HuH-7.5 (cell line): ENCODE measurements at places on chromosomes 5 and 9.

DNA sequence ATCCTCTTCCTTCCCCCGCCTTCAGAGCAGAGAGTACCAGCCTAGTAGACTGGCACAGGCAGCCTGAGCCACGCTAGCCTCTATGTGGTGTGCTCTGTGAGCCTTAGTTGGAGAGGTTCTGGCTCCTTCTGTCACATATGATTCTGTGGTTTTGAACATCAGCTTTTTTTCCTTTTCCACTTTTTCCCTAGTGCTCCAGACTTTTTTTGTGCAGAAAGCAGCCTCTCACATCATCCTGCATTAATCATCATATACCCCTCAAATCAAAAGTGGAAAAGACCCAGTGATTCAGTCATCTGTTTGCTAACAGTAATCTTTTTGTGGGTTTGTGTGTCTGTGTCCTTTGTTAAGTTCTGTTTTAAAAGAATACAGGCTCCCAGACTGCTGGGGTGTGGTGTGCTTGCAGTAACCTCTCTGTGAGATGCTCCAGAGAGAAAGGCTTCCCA, 663.9 kb upstream of the RGMB start:
- no peak for DNase-seq

DNA sequence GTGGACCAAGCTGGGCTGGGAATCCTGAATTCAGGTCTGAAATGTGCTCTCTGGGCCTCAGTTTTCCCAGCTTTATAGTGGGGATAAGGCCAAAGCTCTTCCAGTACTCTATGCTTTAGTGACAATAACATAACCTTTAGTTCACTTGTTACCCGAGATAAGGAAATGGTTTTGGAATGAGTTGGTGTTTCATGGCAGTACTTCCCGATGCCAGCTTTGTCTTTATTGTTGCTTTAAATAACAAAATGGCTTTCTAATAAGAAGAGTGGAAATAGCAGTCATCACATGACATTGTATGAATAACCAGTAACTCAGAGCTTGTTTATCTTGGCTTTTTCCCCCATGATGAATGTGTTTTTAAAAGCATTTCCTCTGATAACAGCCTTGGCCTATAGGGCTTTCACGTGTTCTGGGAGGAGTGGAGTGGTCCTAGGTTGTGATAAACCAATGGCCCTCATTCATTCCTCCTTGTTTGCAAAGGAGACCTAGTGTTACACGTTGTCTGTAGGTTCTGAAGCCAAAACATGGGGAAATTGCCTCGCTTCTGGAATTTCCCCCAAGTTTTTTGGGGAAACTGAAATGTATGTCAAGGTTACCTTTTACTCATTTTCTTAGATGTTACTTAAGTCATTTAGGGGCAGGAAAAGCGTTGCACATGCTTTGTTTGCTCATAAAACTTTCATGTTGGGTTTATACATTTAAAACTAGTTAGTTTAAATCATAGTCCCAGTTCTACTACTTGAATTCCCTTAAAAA, 53.7 kb downstream of the ZNF618 start:
- DNase-seq, result no peak

DNA sequence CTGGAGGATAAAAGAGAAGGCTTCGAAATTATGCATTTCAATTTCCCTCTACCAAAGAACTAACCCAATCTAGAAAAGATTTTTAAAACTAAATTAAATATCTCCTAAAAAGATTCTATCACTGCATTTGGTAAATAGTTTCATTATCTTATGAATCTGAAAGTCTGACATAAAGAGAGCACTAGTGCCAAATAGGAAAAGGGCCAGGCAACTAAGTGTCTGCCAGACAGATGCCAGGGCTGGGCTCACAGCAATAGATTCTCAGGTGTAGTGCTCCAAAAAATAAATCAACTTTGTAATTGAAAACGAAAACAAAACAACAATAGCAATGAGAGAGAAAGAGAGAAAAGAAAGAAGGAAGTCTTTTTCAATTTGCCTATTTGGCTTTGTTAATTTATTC, 157.7 kb upstream of the GNA14 start:
- DNase-seq, result no peak

DNA sequence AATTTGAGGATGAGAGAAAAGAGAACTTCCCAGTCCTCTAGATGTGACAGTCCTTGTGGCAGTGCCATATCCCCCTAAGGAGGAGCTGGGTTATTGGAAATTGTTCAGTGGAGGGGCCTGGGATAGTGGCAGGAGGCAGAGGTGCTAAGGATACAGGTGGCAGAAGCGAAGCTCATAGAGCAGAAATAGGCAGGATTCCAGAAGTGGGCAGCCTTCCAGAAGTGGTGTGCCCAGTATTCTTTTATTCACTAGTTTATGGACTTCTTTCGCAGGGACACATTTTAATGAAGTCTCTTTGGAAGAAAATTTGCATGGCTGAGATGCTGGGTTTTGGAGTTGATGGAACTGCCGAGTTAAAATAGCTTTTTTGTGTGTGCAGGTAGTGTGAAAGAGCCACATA, 6.8 kb downstream of the PIK3R1 start:
- DNase-seq, result no peak

GRCh38 chr9:93045521-93045920, 13.0 kb upstream of the SUSD3 start:
- DNase-seq, result no peak

DNA sequence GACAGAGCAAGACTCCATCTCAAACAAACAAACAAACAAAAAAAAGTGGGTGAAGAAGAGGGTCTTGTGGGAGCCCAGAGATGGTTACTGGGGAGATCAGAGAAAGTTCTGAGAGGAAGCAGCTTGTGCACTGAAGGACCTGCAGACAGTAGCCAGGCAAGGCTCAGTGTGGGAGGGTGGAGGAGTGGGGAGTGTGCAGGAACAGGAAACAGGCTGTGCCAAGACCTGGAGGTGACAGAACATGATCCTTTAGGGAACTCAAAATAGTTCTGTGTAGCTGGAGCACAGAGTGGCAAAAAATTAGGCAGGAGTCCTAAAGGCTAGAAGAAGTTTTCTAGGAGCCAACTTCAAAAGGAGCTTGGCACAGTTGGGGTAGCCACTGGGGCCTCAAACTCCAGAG, 19.2 kb upstream of the NANS start:
- no peak for DNase-seq

DNA sequence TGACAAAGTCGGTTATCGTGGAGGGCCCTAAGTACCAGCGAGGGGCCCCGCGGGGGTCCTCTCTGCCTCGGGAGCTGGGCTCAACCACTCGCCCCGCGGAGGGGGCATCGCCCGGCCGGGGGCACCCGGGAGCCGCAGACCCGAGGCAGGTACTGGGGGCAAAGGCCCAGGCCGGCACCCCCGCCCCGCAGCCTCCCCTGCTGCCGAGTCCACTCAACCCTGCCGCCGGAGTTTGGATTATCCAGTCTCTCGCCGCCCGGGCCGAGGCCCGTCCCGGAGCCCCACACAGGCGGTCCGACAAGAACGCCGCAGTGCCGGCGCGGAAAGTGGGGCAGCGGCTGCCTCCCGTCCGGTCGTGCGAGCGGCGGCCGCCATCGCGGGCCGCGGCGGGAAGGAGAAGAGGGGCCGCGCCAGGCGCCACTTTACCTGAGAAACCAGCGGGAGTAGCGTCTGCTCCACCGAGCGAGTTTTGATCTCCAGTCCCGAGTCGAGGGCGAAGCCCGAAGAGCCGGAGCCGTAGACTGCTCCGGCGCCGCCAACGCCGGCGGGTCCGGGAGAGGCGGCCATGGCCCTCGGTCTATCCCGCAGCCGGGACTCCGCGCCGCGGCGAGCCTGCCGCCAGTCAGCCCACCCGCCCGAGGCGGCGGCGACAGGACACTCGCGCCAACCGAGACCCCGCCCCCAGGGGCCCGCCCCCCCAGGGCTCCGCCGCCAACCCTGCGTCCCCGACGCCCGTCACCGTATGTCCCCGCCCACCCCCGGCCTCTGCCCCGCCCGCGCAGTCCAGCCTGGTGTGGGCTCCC, at the start of gene CTNNAL1:
Gene CTNNAL1 (minus strand): TSS at position 624 of the 803 bp plus-strand sequence. CDS start 57 bp downstream, at position 567.
- DNase-seq, result peak; percentile 87

- no peak for DNase-seq
Observed at GRCh38 chr9:119332522-119332921, 36.7 kb downstream of the BRINP1 start.

DNA sequence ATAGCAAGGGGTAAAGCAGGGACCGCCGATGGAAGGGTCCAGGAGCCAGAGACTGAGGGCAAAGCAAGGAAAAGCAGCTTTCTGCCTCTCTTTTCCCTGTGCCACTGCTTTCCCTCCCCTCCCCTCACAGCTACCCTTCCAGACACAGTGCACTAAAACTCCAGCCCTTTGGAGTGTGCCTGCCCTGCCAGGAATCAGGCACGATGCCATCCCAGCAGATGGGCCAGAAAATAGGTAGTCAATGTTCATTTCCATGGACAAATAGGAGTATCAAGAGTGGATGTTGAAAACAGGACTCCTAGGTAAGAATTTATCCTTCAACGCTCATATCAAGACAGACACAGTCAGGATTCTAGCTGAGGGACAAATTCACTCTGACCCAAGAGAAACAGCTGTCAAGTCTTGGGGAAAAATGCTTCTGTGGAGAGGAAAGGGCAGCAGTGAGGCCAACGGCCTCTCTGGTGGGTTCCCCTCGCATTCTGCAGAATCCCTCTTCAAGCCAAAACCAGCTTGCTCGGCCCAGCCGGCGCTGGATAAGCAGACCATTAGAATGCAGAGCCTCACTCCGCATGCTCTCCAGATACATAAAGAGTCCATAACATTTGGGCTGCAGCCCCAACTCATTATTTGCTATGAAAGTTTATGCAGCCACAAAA, 138.0 kb downstream of the CAAP1 start:
- DNase-seq, result no peak

GRCh38 chr5:150338546-150338945, 19.0 kb upstream of the TCOF1 start:
- no peak for DNase-seq

GRCh38 chr9:123349033-123349432, 7.0 kb upstream of the CRB2 start:
- no peak for DNase-seq

GRCh38 chr5:395156-395920, 47.6 kb upstream of the EXOC3 start:
- DNase-seq, result no peak

DNA sequence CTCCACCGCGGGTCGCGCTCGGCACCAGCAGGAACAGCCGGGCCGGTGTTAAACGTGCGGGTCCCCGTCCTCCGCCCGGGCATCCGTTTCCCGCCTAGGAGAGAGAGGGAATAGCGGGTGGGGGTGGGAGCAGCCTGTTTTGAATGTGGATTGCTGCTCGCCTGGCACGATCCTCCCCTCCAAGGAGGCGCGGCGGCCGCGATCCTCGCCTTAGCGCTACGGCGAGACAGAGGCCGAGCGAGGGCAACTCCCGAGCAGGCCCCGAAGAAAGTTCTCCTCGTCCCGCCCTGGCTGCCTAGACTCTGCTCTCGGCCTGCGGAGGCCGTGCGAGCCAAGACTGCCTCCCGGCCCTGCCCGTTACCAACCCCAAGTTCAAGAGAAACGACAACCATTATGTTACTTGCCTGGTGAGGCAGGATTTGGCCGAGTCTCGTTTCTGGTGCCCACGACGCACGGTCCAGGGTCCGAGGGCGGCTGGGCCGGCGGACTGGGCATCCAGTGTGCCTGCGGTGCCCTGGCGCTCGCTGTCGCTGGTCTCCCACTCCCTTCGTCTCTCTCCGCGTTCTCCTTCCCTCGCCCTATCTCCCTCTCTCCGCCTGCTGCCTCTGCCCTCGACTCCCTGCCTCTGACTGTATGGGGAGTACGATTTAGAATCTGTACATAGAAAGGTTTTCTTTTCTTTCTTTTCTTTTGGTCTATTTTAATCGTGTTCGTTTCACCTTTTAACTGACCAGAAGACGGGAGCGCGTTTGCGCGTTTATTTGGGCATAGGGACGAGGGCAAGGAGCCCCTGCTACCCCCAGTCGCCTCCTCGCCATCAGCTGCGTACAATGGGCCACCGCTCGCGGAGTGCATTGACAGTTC, 724 bp downstream of the NR2F1-AS1 start:
- peak; percentile 49 for DNase-seq

- no peak for DNase-seq
Observed at GRCh38 chr5:155915601-155916000, 411.4 kb upstream of the SGCD start.

DNA sequence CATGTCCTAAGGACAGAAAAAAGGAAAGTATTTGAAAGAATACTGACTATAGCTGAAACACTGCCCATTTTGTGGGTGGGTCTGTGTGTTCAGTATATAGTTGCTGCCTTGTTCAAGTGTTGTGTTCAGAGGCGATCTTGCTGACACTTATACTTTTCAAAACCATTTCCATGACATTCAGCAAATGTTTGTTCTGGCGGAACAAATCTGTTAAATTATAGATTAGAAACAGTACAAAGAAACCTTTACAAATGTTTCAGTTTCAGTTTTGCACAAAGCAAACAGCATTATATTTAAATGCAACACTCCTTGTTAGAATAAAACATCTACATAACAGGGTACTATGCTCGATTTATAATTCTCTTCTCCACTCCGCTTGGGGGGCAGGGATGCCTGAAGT, 2276.3 kb downstream of the MAT2B start:
- no peak for DNase-seq

- no peak for DNase-seq
Observed at GRCh38 chr5:123537256-123537655, 25.3 kb downstream of the CSNK1G3 start.

- no peak for DNase-seq
Observed at GRCh38 chr9:83198371-83198770, 135.4 kb upstream of the RASEF start.

DNA sequence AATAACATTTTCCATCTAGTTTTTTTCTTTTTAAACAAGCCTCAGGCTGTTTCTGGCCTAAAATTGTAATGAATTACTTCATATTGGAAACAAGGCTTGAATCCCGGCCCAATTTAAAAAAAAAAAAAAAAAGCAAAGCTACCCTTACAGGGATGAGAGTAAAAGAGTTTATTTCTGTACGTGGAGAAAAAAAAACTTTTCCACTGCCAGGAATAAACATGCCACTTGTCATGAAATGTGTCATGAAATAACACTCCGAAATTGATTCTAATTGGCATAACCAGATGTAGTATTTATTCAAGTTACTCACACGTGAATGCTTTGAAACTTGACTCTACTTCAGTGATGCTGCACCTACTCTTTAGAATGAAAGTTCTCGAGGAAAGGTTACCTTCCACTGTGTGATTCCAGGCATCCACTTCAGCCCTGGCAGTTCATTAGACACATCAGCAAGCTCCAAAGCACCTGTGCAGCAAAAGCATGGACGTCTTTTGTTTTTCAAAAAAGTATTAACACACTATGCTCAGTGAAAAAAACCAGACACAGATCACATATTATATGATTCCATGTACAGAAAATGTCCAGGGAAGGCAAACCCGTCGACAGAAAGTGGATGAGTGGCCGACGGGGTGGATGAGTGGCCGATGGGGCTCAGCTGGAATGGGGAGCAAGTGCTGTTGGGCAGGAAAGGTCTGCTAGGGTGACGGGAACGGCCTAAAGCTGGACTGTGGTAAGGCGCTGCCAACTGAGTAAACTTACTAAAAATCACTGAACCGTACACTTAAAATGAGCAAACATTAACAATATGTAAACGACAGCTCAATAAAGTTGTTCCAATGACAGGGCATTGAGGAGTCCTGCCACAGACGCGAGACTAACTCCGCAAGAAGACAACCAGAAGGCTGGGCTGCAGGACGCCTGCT, 21.2 kb downstream of the NSUN2 start:
- DNase-seq, result no peak

GRCh38 chr9:70165006-70165602, 93.7 kb upstream of the SMC5 start:
- no peak for DNase-seq
